ENCODE measurements at places on chromosomes 1 and 21.

GRCh38 chr1:8076176-8076575, 50.1 kb upstream of the ERRFI1 start:
- no peak for DNase-seq

DNA sequence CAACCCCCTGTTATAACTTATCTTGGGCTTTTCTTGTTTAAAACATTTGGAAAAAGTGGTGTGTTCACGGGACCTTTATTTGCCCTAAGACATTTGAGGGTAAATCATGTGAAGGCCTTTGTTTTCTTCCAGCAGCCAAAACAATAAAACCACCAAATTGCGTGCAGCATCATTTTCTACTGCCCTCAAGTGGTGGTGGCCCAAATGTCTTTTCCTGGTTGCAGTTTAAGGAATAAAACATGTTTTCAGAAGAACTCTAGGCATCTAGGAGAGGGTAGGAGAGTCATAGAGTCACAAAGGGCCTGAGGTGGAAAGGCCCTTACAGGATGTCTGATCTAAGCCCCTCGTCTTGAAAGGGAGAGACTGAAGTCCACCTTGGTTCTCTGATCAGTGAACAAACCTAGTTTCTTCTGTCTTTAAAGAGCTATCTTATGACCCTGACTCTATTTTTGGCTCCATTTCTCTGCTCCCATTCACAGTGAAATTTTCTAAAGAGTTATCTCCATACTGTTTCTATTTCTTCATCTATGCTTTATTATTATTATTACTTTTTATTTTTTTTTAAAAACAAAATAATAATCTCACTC, 16.0 kb upstream of the EPS15 start:
- DNase-seq: peak; percentile 63

DNA sequence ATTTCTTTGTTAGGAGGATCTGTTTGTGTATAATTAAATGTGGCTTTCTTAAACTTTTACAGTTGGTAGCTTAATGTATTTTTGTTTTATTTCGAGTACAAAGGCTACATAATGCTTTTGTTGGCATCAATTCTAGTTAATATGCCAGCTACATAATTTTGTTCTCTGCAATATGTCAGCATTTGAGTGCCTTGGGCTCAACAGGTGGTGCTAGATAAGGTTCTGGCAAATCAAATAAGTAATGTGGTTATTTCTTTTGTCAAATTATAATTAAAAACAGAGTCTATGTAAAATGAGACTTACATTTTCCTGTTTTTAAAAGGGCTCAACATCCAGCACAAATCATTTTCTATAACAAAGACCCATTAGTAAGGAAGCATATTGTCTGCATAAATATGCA, 410.6 kb upstream of the NR5A2 start:
- no peak for DNase-seq

- no peak for DNase-seq
Measured at GRCh38 chr1:12602659-12603024, 15.4 kb downstream of the DHRS3 start.

- DNase-seq: peak; percentile 68
Measured at GRCh38 chr1:236143104-236143948, 987 bp downstream of the GPR137B start.

GRCh38 chr1:163106364-163106987, 37.3 kb downstream of the RGS4 start:
- DNase-seq: no peak

- no peak for DNase-seq
Measured at GRCh38 chr1:42876009-42876408, 29.6 kb downstream of the ZNF691 start.

GRCh38 chr21:14469641-14470040, 76.5 kb downstream of the SAMSN1 start:
- no peak for DNase-seq

GRCh38 chr1:151495316-151495715, 15.9 kb upstream of the CGN start:
- DNase-seq: no peak

DNA sequence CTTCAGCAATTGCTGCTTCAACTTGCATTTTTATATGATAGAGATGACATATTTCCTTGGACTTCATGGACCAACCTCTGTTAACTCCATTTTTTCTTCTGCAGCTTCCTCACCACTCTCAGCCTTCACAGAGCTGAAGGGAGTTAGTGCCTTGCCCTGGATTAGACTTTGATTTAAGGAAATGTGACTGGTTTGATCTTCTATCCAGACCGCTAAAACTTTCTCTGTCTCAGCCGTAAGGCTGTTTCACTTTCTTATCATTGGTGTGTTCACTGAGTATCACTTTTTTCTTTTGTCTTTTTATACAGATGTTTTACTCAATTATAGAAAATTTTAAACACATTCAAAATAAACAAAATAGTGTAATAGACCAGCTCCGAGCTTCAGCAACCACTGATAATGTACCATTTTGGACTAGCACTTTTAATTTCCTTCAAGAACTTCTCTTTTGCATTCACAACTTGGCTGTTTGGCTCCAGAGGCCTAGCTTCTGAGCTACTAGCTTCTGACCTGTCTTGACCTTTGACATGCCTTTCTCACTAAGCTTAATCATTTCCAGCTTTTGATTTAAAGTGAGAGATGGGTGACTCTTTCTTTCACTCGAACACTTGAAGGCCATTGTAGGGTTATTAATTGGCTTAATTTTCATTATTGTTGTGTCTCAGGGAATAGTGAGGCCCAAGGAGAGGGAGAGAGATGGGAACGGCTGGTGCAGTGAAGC, 9.3 kb downstream of the NEK7 start:
- DNase-seq: no peak

DNA sequence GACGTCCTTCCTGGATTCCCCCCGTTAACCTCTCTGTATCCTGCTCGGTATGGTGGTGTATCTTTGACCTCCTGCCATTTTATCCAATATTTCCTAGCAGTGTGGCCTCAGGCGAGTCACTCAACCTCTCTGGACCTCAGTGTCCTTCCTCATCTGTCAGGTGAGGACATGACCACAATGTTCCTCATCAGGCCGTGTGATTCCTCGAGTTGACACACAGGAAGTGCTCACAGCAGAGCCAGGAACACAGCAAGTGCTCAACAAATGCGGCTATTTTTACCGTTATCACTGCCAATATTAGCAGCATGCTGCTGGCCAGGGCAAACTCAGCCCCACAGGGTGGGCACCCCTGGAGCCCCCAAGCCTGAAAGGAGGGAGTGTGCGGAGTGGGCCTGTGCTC, 450.2 kb downstream of the KIF26B start:
- DNase-seq: no peak

DNA sequence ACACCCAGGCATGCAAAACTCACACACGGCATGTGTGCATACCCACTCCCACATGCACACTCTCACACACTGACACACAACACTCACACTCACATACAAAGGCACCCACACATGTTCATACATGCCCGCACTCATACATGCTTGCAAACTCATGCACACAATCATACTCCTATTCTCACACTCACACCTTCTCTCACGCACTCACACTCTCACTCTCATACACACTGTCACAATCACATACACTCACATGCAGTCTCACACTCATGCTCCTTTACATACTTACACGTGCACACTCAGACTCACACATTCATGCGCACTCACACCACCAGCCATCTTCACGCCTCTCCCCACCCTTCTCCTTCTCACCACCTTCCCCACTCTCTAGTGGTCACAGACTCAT, 3.1 kb downstream of the SLC5A9 start:
- DNase-seq: no peak

DNA sequence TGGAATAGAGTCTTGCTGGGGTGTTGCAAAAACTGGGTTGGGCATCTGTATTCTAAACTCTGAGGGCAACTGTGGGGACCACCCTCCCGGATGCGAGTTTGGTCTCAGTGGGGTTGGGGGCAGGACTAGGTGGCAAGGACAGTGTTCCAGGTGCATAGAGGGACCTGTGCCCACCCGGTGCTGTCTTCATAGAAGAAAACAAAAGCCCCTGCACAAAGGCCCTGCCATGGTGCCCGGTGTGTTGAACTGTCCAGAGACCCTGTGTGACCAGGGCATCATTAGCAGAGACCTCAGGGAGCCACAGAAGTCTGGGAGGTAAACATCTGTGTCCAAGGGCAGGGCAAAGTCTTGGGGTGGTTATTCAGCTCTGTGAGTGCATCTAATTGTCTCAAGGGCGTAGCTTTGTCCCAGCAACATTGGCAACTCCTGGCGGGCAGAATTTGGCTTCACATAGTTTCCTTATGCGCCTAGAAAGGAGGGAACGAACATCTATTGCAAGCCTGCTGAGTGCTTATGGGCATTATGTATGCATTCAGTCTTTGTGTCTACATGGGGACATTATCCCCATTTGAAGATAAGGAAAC, 72.2 kb upstream of the IFFO2 start:
- no peak for DNase-seq

DNA sequence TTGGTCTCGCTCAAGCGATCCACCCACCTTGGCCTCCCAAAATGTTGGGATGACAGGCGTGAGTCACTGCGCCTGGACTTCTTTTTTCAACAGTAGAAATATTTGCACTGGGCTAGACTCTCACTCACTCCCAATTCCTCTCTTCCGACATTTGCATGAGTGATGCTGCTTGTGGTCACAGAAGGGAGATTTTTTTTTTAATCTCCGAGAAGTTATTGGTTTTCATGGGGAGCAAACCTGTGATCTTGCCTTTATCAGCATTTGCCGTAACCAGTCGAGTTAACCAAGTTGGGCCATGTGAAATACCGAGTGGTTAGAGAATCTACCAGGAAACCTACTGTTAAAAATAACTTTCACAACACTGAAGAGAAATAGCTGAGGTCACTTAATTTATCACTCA, 21.1 kb downstream of the ERG start:
- DNase-seq: no peak

DNA sequence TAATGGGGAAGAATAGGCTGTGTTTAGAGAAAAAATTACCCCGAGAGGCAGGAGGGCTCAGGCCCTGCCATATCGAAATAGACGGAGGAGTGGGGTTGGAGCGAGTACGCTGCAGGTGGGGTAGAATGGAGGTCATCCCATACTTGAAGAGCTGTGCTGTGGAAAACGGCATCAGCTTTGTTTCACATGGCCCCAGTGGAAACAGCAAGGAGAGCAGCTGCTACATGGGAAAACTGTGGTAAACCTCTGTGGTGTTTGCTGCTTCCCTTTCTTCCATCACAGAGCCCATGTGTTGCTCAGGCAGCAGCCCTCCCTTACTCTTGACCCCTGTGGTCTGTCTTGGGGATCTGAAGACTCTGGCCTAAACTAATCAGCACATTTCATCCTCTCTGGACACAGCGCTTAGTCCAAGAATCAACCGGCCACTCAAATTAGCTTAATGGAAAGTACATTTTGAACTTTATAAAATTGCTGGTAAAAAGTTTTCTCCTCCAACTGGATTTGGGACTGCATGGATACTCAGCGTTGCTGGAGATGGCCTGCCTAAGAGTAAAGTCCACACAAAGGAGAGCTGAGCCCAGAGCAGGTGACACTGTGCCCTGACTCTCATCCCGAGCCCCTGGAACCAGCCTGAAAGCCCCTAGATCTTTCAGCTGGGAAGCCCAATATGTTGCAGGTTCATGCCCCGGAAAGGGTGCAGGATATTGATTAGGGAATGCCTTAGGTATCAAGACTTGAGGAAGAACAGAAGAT, 127.1 kb upstream of the GADD45A start:
- no peak for DNase-seq

- DNase-seq: no peak
Measured at GRCh38 chr1:204413170-204413535, 1.5 kb upstream of the PPP1R15B start.

DNA sequence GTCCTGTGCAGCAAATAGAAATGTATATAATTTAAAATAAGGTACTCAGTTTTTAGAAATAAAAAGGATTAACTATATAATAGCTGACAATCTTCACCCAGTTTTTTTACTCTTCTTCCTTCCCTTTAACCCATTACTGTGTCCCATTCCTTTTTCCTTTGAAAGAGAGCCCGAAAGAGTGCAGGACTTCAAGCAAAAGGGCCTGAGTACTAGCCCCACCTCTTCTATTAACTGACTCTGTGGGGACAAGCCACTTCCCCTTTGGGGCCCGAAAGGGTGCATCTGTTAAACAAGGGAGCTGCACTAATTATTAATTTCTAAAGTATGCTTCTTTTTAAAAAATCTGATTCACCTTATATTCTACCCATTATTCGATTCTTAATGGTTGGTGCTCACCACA, 3.3 kb downstream of the USP24 start:
- no peak for DNase-seq

DNA sequence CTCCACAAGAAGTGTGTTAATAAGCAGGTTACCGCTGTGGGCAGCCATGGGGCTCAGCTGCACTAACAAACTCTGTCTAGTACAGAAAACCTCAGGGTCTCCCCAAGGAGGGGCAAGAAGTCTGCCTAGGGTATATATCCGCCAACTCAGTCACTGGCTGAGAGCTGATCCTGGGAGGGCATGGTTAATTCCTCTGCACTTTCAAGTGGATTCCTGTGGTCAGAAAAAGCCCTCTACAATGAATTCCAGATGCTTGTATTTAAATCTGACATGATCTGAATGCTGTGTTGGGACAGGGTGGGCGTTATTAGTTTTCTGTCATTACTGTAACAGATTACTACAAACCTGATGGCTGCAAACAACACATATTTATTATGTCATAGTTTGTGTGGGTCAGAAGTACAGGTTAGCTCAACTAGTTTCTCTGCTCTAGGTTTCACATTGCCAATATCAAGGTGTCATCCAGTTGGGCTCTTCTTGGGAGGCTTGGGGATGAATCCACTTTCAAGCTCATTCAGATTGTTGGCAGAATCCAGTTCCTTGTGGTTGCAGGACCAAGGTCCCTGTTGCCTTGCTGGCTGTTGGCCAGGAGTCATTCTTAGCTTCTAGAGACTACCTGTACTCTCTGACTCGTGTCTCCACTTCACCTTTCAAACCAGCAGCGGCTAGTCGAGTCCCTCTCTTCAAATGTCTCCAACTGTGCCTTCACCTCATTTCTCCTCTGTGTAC, 8.0 kb upstream of the SELE start:
- peak; percentile 46 for DNase-seq

- no peak for DNase-seq
Measured at GRCh38 chr1:226725897-226726267, 13.2 kb downstream of the ITPKB start.

DNA sequence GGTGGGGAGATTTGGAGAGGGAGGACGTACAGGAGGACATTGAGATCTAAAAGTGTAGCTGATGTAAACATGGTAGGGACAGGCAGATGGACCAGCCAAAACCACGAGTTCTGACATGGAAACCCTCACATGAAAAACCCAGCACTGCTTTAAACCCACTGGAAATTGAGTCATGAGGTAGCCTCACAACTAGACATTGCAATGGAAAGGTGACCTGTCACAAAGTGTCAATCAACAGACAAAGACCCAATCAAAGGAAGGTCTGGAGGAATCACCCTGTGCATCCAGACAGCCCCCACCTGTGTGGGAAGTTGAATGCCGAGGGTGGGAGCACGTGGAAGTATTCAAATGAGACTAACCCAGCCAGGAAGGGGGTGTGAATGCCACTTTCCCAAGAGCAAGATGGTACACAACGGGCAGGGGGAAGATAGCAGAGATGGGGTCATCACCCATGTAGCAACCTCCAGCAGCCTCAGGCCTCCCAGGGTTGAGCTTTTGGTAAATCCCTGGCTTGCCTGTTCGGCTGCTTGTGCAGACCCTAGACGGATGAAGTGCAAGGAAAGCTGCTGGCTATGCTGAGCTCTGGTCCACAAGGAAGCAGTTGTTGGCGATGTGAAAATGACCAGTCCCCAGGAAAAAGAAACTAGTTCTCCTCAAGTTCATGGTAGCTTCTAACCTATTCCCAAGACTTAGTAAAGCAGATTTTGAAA, 5.6 kb downstream of the FCMR start:
- DNase-seq: no peak

- DNase-seq: no peak
Measured at GRCh38 chr1:87151500-87152421, 176.9 kb upstream of the LMO4 start.

- peak; percentile 79 for DNase-seq
Measured at GRCh38 chr1:179079113-179079761, 2.6 kb upstream of the TOR3A start.
